ENCODE measurements at places on chromosomes 2 and 18. TPM values are rescaled to one million over a fixed set of nuclear protein-coding genes. Genes with fewer than 3 reads are reported as not detected.

The PID1 gene
- not detected for total RNA-seq

The TTC27 gene
- total RNA-seq: 40.7 TPM

The ESPNL gene
- total RNA-seq: 0.04 TPM

The MROH2A gene
- total RNA-seq: not detected

The BOLL gene
- not detected for total RNA-seq

The CABYR gene
- total RNA-seq: 0.86 TPM

The HNMT gene
- total RNA-seq: not detected

The CFC1 gene
- not detected for total RNA-seq

The DPYSL5 gene
- total RNA-seq: not detected

The LBH gene
- total RNA-seq: 123 TPM

The TPO gene
- not detected for total RNA-seq

The PDE11A gene
- not detected for total RNA-seq

The TNFAIP6 gene
- total RNA-seq: not detected

The HOXD12 gene
- total RNA-seq: not detected

The IL36A gene
- not detected for total RNA-seq

The REG3G gene
- not detected for total RNA-seq

The DNAJC5G gene
- total RNA-seq: not detected

The KATNAL2 gene
- 0.32 TPM for total RNA-seq

The RAMP1 gene
- total RNA-seq: 0.63 TPM

The UGT1A10 gene
- not detected for total RNA-seq

The MPV17 gene
- total RNA-seq: 89.3 TPM

The PMS1 gene
- total RNA-seq: 46.1 TPM

The GCG gene
- not detected for total RNA-seq

The SOX11 gene
- total RNA-seq: not detected

The PROM2 gene
- total RNA-seq: 0.25 TPM

The RAX gene
- total RNA-seq: not detected

The ANO7 gene
- total RNA-seq: 3.1 TPM

The TCF23 gene
- total RNA-seq: not detected

The CRYGC gene
- total RNA-seq: not detected

The CFAP53 gene
- 0.36 TPM for total RNA-seq

The SLC19A3 gene
- total RNA-seq: not detected

The ABCG8 gene
- not detected for total RNA-seq

The ALS2 gene
- 16.5 TPM for total RNA-seq

The ANKRD36B gene
- 21.8 TPM for total RNA-seq

The COL5A2 gene
- 1.4 TPM for total RNA-seq

The NETO1 gene
- not detected for total RNA-seq

The NAT8 gene
- total RNA-seq: not detected

The ATP9B gene
- total RNA-seq: 19.6 TPM

The COL4A4 gene
- not detected for total RNA-seq

The UGT1A3 gene
- total RNA-seq: not detected

The DQX1 gene
- 0.75 TPM for total RNA-seq

The BMPR2 gene
- total RNA-seq: 9.4 TPM

The ABHD1 gene
- total RNA-seq: 0.40 TPM

The PSD4 gene
- total RNA-seq: 222 TPM

The LIPG gene
- total RNA-seq: 0.13 TPM

The SNTG2 gene
- total RNA-seq: 1.1 TPM

The ITPRIPL1 gene
- total RNA-seq: 59.8 TPM
